Stimulated activated CD4-positive, alpha-beta T cell treated with anti-CD3 and anti-CD28 coated beads, Interleukin-15, amount 100 ng/mL, for 24 hours (primary cell): ENCODE measurements at places on chromosomes 4 and X.

DNA sequence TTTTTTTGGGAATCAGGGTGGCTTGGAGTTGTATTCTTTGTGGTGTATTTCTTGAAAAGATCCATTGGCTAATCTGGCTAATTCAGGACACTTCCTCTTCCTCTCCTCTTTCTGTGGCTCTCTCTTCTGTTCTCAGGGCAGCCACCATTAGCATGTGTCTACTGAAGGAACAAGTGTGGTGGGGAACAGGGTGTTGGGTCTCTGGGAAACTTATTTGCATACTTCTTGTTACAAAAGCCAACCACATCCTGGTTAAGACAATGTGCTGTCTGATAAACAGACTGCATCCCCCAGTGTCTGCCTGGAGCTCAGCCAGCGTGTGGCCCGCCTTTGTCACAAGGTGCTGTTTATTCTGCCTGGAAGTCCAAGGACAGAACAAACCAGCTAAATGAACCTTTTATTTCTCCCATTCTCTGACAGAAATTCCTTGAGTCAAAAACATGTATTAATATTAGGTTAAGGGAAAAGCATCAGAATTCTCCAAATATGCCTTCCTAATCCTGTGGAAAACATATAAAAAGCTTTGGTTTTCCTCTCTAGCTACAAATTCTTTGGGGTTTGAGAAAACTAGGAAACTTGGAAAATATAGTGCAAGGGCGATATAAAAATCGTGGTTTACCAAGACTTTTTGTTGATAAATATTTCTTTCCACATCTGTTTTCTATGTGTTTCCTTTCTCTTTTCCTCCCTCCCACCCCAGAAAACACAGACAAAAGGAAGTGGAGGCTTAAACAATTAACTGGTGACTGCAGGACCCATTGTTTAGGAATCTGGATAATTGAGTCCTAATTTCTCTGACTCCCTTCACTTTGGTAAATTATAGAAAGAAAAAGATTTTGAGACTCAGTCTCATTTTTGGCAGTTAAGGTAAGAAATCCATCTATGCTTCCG is 203.6 kb downstream of the SPRY1 start:
- peak; percentile 22 for DNase-seq

- no peak for DNase-seq
Measured at GRCh38 chr4:178090640-178091411, 648.6 kb upstream of the AGA start.

GRCh38 chr4:98614662-98615061 is 43.7 kb downstream of the TSPAN5 start:
- no peak for DNase-seq

DNA sequence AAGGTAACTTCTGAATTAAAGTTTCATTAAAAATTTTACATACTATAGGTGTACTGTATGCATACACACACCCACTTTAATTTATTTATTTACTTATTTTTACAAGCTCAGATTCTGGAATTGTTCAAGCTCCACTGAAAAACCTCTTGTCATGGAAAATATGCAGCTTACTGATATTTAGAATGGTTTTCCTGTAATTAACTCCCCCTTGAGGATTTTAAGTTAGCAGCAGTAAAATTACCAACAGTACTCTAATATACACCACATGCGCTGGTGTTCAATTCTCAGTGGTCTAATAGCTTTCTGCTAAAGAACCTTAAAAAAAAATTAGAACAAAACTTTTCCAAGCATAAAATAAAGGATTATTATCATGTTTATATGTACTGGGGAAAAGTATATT is 12.0 kb downstream of the MAB21L2 start:
- DNase-seq: no peak

DNA sequence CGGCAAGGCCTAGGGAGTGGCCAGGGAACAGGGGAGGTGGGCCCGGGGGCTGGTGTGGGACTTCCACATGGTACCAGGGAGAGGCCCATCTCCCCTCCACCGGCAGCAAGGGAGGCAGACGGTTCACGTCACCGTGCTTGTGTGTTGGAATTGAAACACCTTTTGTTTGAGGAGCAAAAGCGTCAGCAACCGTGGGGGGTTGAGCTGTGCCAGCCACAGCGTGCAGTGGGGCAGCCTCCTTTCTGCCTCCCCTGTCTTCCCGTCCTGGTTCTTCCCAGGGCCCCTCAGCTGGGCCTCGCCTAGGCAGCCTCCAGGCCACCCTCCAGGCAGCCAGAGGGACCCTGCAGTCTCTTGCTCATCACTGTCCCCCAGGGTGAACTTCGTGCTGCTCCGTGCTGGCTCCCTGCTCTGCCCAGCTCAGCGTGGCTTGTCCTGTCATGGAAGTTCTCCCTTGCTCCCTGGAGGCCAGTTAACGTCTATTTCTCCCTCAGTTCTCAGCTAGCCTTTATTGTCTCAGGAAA is 32.1 kb upstream of the HGFAC start:
- no peak for DNase-seq

DNA sequence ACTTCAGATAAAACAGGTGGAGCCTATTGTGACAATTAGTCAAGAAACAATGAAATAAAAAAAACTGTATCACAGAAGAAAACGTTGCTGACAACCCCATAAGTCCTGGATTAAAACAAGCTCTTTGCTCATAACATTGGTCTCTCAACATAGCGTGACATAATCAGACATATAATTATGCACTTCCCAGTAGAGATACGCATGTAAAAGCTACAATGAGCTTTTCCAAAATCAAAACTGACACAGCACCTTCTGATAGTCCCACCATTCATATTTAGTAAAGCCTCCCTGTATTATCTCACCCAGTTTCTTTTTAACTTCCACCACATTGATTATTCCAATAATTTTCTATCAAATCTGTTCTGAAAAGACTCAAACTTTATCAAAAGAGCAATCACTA is 372.1 kb upstream of the SMIM31 start:
- DNase-seq: no peak

- no peak for DNase-seq
Measured at GRCh38 chrX:135345107-135345589, 35.9 kb downstream of the ETDC start.

DNA sequence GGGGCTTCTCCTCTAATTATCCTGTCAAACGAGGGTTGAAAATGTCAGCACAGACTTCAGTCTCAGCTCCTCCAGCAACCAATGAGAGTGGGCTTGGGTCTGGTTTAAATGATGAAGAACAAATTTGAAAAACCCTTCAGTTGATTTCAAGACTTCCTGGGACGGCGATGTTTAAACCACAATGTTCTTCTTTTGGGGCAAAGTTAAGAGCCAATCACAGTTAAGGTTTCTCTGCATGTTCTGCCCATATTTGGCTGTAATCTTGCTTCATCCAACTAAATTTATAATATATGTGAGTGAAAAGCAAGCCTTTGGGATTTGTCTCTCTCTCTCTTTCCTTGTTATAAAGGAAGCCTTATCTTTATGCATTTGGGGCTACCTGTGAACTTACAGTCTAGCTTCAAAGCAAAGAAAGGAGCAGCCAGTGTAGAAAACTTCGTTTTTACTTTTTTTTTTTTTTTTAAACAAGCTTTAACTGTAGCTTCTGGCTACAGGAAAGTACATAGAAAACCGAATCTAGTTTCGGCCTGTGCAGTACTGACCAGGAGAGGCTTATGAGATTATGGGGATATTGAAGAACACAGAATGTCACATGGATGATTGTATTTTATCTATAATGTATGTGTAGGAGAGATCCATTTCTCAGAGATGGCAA is 46.8 kb upstream of the FAM9C start:
- DNase-seq: peak; percentile 13

DNA sequence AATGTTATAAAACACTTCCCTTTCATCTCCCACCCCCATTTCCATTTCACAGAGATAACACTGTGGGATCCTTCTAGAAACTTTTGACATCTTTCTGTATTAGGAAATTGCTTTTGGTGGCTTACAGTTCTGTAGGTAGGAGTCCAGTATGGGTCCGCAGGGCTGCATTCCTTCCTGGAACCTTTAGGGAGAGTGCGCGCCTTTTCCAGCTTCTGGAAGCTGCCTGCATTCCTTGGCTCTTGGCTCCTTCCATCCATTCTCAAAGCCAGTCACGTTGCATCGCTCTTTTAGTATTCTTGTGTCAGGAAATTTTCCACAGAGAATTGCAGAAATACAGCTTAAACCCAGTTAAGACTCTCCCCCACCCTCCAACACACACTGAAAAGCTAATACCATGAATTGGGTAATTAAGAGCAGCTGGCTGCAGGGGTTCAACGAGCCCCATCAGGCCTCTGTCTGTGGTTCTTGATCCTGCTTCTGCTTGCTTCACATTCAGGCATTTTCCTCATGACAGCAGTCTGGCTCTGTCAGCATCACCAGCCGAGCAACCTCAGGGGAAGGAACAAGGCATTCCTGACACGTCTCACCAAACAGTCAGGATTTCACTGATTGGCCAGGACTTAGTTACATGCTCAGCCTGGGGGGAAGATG is 48.8 kb downstream of the SEPTIN11 start:
- DNase-seq: no peak

GRCh38 chrX:74684466-74684865 is 70.0 kb upstream of the RLIM start:
- DNase-seq: no peak

DNA sequence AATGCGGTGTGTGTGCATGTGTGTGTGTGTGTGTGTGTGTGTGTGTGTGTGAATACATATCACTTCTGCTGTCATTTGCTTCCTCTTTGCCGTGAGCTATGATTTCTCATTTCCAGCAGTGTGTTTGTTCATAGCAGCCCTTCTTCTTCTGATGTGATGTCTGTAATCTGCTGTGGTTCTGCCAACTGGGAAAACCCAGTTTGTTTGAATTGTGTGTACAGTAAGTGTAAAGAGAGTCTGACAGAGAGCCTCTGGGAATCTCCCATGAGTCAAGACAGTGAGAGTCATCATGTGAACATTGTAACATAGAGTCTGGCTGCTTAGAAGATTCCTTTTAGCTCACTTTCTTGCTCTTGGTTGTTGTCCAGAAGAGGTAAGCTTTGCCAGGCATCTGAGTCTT is 8.4 kb upstream of the NWD2 start:
- no peak for DNase-seq

GRCh38 chr4:145828802-145829485 is 109.7 kb downstream of the ZNF827 start:
- DNase-seq: peak; percentile 43

DNA sequence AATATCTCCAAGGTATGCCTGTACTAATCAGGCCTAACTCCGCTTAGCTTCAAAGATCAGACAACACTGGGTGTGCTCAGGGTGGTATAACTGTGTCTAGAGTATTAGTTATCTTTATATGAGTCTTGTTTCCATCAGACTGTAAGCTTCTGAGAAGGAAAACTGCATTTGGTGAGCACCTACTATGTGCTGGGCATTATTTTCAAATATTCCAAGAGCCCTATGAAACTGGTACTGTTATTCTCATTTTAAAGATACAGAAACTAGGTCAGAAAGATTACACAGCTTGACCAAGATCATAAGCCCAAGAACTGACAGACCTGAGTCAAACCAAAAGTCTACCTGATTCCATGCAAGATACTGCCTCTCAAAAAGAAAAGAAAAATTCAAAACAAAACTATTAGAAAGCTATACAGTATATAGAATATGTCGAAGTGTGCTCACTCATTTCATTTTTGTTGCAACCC is 44.4 kb downstream of the LRBA start:
- DNase-seq: no peak

DNA sequence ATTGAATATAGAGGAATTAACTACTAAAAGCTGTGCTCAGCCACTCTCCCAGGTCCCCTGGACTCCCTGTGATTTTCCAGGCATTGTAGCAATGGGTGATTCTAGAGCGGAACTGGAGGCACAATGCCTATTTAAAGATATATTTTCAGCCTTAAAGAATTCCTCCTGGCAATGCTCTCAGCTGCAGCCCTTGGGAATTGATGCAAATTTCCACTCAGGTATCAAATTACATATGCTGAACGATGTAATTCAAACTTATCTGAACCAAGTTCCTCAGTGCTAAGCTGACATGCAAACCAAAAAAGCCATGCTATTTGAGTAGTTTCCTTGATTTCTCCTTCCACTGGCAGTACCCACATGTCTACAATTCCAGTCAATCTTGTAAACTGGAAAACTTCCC is 86.3 kb upstream of the GABRA3 start:
- DNase-seq: no peak

DNA sequence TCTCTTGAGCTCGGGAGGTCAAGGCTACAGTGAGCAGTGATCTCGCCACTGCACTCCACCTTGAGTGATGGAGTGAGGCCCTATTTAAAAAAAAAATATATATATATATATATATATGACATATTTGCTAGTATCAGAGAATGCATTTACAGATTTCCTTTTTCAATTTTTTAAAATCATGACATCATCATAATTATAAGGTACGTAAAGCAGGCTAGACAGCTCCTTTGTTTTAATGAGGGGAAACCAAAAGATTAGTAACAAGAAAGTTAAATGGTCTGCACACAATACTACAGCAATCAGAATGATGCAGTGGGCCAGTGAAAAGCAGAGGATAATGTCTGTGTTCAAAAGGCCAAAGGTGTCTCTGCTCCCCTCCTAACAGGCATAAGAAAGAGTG is 43.0 kb downstream of the LAS1L start:
- no peak for DNase-seq

- DNase-seq: no peak
Measured at GRCh38 chr4:92014067-92014466, 289.7 kb upstream of the GRID2 start.

DNA sequence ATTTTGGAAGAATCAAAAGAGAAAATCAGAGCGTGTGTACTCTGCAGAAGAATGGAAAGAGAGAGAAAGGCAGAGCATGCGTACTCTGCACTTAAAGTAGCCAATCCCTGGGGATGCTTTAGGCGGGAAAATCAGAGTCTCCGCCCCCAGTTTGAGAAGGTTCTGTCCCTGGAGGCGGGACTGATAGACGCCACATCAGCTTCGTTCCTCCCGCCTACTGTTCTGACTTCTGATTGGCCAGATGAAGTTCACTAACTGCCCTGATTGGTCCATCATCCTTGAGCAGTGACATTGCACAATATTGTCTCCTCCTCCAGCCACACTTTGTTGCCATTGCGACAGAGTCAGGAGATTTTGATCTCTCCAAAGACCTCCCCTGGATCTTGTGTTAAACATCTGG is 23.8 kb downstream of the SSX1 start:
- DNase-seq: peak; percentile 1

GRCh38 chrX:40008791-40009461 is 88.8 kb downstream of the BCOR start:
- DNase-seq: peak; percentile 69

GRCh38 chr4:53645108-53645507 is 53.8 kb upstream of the LNX1 start:
- DNase-seq: no peak

GRCh38 chr4:140982613-140983340 is 150.5 kb downstream of the RNF150 start:
- no peak for DNase-seq

GRCh38 chr4:24557026-24558025 is 27.0 kb downstream of the DHX15 start:
- DNase-seq: no peak

DNA sequence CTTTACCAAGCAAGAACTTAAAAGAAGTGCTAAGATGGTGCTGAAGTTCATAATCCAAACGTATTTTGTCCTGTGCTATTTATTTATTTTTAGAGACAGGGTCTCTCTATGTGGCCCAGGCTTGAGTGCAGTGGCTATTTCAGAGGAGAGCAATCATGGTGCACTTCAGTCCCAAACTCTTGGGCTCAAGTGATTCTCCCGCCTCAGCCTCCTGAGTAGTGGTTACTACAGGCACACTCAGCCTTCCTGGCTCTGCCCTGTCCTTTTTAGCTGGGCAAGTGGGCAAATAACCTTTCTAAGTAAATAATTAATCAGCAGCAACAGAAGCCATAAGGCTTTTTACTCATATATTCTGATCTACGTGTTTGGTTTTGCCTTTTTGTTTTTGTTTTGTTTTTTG is 2.6 kb downstream of the NSD2 start:
- DNase-seq: no peak
